MCF 10A (cell line): ENCODE measurements at places on chromosomes 12 and 14. TPM values are rescaled to one million over a fixed set of nuclear protein-coding genes. Genes with fewer than 3 reads are reported as not detected.

GRCh38 chr14:60670989-60671388 is 21.7 kb upstream of the SIX1 start:
- no peak overlapping the region for H3K27ac ChIP-seq
- H3K27me3 ChIP-seq = no peaks in the 10 kb centered on the region
- H3K4me1 ChIP-seq = no peaks in the 10 kb centered on the region

GRCh38 chr12:96045566-96045965 is 10.2 kb upstream of the LTA4H start:
- DNase-seq = no peak
- H3K27me3 ChIP-seq = no peaks in the 10 kb centered on the region
- peaks cover 36% of the 10 kb centered on the region for H3K4me1 ChIP-seq

The MFAP5 gene
- 0.64 and 1.6 TPM in 2 replicates for total RNA-seq

- peaks cover 7% of the 10 kb centered on the region for H3K4me1 ChIP-seq
- H3K36me3 ChIP-seq = peaks cover 15% of the 10 kb centered on the region
- H3K4me3 ChIP-seq = no peak overlapping the region
- H3K27me3 ChIP-seq = no peaks in the 10 kb centered on the region
- peak; percentile 84 for DNase-seq
These were observed 163.4 kb downstream of the ANO6 start for GRCh38 chr12:45379261-45379660.

The AKAP3 gene
- total RNA-seq = 0.54 and 1.1 TPM in 2 replicates

The BCL2L14 gene
- not detected in 2 replicates for total RNA-seq

- no peaks in the 10 kb centered on the region for H3K4me1 ChIP-seq
- H3K27me3 ChIP-seq = no peaks in the 10 kb centered on the region
- H3K27ac ChIP-seq = no peak overlapping the region
- H3K36me3 ChIP-seq = no peaks in the 10 kb centered on the region
- no peak for DNase-seq
These were observed 44.7 kb upstream of the SINHCAF start for GRCh38 chr12:31370531-31371255.

GRCh38 chr14:86022031-86022629 is 492.2 kb downstream of the FLRT2 start:
- H3K4me1 ChIP-seq = no peaks in the 10 kb centered on the region
- no peak overlapping the region for H3K27ac ChIP-seq
- no peak for DNase-seq

The ACACB gene
- 1.0 and 1.3 TPM in 2 replicates for total RNA-seq

GRCh38 chr12:32455607-32456071 is 56.3 kb downstream of the FGD4 start:
- DNase-seq = peak; percentile 75
- H3K36me3 ChIP-seq = peaks cover 20% of the 10 kb centered on the region
- peak overlapping the region; percentile 91 for H3K27ac ChIP-seq
- H3K4me1 ChIP-seq = peaks cover 60% of the 10 kb centered on the region

DNA sequence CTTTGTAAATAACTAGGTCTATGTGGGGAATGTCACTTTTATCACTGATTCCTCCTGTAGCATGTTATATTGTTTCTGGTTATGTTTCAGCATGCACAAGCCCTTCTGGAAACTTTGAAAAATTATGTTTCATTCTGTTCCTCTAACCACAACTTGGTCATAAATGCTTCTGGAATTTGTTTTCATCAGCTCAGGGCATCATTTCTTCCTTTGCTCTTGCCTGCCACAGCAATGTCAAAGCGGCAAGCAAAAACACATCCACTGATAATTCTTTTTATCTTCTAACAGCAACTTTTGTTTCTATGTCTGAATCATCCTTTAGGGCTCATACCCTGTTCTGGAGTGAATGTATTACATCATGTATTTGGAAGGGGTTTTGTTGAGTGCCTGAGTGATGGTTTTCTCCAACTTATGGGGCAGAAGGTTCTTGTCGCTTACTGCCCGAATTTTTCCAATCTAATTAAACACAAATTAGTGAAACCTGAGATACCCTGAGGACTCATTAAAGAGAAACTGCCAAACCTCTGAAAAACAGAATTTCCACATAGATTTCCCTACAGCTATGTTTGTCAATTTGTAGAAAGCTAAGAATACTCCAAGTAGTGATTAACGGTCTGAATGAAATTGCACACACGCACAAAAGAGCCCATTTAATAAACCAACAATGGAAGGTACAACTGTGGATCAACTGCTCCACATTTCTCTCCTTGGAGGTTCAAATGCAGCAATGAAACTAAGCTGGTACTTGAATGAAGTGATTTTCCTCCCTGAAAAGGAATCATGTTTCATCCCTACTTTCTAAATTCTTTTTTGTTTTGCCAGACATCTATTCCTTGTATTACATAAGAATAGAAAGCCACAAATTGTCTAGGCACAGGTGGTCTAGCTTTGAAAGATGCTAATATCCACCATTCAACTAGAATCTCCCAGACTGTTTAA is 173.5 kb upstream of the KRR1 start:
- no peaks in the 10 kb centered on the region for H3K27me3 ChIP-seq
- peak overlapping the region; percentile 68 for H3K27ac ChIP-seq
- no peak overlapping the region for H3K4me3 ChIP-seq
- DNase-seq = no peak
- no peaks in the 10 kb centered on the region for H3K36me3 ChIP-seq

The RND1 gene
- 1.0 and 1.2 TPM in 2 replicates for total RNA-seq

DNA sequence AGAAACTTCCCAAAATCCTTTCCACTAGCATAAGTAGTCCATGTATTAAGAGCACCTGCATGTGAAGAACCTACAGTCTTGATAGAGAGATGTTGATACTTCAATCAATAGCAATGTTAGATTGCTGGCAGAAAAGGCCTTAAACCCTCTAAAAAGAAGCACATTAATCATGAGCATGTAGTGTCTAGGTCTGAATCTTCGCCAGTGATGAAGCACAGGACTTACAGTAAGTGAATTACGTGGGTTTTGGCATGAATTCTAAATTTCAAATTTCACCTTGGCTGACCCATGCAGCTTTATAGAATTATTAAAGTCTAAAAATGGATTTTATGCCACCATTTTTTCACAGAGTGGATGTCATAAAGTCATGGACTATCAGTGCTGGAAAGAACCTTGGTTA is 791.6 kb upstream of the NOVA1 start:
- peaks cover 7% of the 10 kb centered on the region for H3K27me3 ChIP-seq
- no peak for DNase-seq
- no peak overlapping the region for H3K4me3 ChIP-seq
- no peak overlapping the region for H3K27ac ChIP-seq
- H3K4me1 ChIP-seq = no peaks in the 10 kb centered on the region

DNA sequence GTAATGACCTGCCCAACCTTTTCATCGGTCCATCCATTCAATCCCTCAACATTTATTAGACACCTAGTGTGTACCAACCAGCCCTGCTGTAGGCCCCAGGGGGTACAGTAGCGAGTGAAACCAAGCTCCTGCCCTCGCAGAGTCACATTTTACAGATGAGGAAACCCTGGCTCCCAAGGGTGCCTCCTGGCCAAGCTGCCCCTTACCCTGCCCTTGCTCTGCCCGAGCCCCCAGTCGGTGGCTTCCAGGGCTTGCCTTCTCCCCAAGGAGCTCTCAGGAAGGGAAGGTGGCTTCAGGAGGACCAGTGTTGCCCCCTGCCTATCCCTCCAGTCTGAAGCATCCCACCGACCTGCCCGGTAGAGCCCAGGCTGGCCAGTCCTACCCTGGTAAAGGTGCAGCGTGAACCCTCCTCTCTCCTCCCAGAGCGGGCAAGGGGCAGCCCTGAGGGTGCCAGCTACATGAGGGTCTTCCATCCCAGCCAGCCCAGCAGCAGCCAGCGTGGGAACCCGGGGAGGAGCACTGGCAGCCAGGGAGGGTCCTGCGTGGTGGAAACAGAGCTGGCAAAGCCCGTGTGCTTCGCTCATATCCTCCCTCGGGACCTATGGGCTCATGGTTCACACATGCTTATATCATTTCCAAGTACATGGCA is 670 bp upstream of the BEGAIN start:
- peaks cover 12% of the 10 kb centered on the region for H3K27me3 ChIP-seq
- peak; percentile 4 for DNase-seq
- H3K4me1 ChIP-seq = no peaks in the 10 kb centered on the region

The KLRC1 gene
- total RNA-seq = not detected in 2 replicates

DNA sequence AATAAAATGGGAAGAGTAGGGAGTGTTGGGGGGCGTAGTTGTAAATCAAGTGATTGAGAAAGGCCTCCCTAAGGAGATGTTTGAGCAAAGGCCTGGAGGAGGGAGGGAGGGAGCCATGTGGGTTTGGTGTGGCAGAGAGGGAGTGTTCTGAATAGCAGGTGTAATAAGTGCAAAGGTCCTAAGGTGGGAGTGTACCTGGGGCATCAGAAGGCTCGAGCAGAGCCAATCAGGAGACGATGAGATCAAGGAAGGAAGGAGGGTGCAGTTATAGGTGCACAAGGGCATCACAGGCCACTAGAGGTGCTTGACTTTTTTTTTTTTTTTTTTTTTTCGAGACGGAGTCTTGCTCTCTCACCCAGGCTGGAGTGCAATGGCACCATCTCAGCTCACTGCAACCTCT is 77.9 kb upstream of the PLXNC1 start:
- H3K4me1 ChIP-seq = peaks cover 24% of the 10 kb centered on the region
- no peak overlapping the region for H3K4me3 ChIP-seq
- H3K27ac ChIP-seq = no peak overlapping the region
- H3K36me3 ChIP-seq = no peaks in the 10 kb centered on the region

The BMAL2 gene
- total RNA-seq = 18.0 and 20.0 TPM in 2 replicates

DNA sequence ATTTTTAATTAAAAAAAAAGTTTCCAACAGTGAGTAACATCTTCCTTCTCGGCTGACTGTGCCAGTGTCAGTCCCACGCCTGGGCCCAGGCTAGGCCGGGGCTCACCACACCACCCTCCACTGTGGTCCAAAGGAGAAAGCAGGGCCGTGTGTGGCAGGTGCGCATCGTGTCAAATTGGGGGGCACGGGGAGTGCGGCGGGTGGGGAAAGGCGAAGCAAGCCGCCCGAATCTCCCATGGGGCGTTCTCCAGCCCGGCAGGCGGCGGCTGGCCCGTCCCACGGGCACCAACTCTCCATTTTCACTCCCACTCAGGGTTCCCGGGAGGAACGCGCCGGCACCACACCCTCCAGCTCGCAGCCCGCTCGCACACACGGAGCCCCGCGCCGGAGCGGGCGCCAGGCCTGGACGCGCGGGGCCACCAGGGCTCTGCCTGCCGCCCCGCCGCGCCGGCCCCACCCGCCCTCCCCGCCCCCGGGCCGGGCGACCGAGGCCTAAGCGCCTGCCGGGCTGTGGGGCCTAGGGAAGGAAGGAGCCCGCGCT is 604 bp downstream of the EEA1 start:
- DNase-seq = peak; percentile 22
- no peaks in the 10 kb centered on the region for H3K27me3 ChIP-seq
- peaks cover 27% of the 10 kb centered on the region for H3K4me1 ChIP-seq
- H3K36me3 ChIP-seq = peaks cover 6% of the 10 kb centered on the region
- H3K4me3 ChIP-seq = peak overlapping the region; percentile 75
- peak overlapping the region; percentile 88 for H3K27ac ChIP-seq

The GARIN6 gene
- total RNA-seq = not detected in 2 replicates

The CD163L1 gene
- 2.1 and 3.5 TPM in 2 replicates for total RNA-seq

The CFAP251 gene
- 19.7 and 23.5 TPM in 2 replicates for total RNA-seq

The IFNG gene
- not detected in 2 replicates for total RNA-seq

GRCh38 chr12:104132351-104132956 is 5.6 kb downstream of the NFYB start:
- H3K27me3 ChIP-seq = no peaks in the 10 kb centered on the region
- no peak for DNase-seq
- peak overlapping the region; percentile 43 for H3K27ac ChIP-seq
- peaks cover 38% of the 10 kb centered on the region for H3K36me3 ChIP-seq

The SLC5A8 gene
- not detected in 2 replicates for total RNA-seq

GRCh38 chr14:51079489-51079888 is 15.4 kb downstream of the TRIM9 start:
- H3K27ac ChIP-seq = peak overlapping the region; percentile 39
- H3K4me3 ChIP-seq = no peak overlapping the region
- no peaks in the 10 kb centered on the region for H3K27me3 ChIP-seq
- peak; percentile 57 for DNase-seq
- H3K4me1 ChIP-seq = peaks cover 35% of the 10 kb centered on the region

DNA sequence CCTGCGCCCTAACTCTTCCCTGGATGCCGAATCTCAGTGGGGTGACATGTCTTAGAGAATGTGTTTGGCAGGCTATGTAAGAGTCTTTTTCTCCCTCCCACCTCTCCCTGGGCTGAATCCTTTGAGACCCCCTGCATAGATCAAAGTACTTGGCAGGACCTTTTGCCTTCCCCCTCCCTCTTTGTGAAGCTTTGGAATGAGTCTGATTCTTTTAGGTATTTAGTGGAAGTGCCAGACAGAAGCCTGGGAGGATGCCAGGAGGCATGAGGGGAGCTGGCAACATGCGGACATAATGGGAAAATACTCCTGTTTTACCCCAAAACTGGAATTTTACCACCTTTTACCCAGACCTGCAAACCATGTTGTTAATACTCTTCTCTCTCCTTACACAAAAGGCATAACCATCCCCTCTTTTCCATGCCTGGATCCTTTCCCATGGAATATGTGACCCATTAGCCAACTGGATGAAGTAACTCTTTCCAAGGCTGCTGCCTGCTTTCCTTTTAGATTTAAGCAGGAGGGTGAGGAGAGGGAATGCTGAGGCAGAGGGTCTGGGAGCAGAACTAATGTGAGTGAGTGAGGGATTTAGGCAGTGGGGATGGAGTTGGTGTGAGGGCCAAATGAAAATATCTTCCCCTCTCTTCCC is 41.7 kb downstream of the TTLL5 start:
- DNase-seq = no peak
- no peak overlapping the region for H3K27ac ChIP-seq
- no peaks in the 10 kb centered on the region for H3K4me1 ChIP-seq
- peaks cover 43% of the 10 kb centered on the region for H3K36me3 ChIP-seq

DNA sequence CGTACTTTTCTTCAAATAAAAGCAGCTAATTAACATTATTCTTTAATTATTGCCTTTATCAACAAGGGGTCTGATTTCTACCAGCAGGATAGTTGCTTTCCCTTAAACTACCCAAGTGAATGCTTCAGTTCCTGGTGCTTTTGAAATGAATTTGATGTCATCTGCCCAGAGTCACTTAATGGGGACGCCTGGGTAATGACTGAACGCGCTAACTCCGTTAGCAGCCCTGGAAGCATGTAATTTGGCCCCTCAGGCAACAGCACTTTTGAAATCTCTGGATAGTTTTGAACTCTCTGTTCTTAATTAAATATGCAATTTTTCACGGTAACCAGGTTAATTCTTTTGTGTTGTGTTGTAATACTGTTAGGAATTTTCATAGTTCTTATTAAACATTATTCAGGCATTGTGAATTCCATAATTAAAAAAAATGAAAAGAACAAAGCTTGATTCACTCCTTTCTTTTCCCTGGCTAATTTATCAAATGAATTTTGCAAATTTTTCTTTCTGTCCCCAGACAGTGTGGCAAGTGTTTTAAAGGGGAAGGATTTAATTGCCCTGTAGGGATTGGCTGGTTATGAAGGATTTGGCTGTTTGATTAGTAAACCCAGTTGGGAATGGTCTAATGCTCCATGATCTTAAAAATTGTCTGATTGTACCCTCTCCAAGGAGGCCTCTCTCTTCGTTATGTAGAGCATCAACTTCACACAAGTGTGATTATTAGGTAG is 137.5 kb upstream of the MYL2 start:
- no peaks in the 10 kb centered on the region for H3K36me3 ChIP-seq
- H3K27ac ChIP-seq = peak overlapping the region; percentile 13
- H3K4me3 ChIP-seq = no peak overlapping the region
- H3K4me1 ChIP-seq = peaks cover 17% of the 10 kb centered on the region

The PDE6H gene
- total RNA-seq = not detected in 2 replicates
